SK-N-SH treated with all-trans-retinoic acid at 6 μM for 48 hours (cell line): ENCODE measurements at places on chromosomes 1 and 21.

- ATAC-seq, result peak; percentile 99
Measured at GRCh38 chr1:202861420-202862132, 27.4 kb downstream of the RABIF start.

DNA sequence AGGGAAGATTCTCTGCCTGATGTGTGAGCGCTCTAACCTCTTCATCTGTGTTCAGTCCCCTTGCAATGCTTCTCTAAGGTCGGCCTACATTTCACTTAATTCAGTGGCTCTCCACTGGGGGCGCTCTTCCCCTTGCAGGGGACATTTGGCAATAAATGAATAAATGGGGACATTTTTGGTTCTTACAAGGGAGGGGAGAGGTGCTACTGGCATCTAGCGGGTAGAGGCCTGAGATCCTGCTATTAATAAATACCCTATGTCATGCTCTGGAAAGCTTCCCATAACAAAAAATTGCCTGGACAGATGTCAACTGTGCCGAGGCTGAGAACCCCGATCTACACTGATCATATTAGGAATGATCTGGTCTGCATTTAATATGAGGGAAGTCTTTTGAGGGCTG is 25.9 kb upstream of the DNAJC11 start:
- peak; percentile 74 for ATAC-seq

DNA sequence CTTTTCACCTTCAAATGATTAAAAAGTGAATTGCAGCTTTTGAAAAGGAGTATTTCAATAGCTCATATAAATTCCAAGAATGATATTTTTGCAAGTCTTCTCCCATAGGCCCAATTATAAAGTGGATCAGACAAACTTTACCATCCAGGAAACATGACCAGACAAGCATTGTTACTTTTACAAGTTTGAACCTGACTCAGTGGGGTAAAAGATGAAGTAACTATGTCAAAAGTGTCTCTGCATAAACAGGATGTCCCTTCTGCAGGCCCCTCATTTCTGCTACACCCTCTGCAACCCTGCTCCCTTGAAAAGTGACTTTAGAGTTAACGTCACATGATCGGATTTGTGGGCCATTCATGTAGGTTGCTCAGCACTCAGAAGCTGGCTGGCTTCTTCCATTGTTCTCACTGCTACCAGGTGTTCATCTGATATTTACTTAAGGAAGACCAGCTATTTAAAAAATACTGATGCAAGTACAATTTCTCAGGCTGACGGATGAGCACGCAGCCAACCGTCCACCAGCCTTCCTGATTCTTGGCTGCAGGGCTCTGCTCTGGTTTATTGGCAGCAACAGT is 32.3 kb downstream of the URB1 start:
- no peak for ATAC-seq

DNA sequence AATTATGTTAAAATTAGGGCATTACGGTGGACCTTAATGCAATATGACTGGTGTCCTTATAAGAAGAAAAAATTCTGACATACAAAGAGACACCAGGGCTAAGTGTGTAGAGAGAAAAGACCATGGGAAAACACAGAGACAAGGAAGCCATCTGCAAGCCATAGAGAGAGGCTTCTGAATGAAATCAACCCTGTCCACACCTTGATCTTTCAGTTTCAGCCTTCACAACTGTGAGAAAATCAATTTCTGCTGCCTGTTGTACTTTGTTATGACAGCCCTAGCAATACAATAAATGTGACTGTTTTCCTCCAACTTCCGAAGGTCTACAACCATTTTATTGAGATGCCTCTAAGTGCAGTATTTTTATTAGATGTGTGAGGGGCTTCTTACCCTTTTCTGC is 1407.2 kb downstream of the MRPL39 start:
- no peak for ATAC-seq

GRCh38 chr1:117607471-117607870 is 1.6 kb downstream of the TENT5C start:
- ATAC-seq, result no peak

DNA sequence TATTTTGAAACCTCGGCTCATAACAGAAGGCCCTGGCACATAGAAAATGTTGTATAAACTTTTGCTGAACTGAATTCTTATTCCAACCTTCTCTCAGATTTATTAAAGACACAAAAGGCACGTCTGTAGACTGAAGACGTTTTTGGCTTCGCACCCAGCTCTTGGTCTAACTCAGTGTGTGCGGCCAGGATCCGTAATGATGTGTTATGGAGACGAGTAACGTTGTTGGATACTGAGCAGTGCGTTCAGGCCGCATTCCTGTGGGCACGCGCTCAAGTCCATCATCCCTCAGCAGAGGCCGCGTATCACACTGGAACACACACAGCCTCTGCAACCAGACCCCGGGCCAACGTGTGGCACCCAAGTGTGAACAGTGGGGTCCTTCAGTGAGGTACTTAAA is 154.8 kb upstream of the RAB4A start:
- ATAC-seq, result no peak

DNA sequence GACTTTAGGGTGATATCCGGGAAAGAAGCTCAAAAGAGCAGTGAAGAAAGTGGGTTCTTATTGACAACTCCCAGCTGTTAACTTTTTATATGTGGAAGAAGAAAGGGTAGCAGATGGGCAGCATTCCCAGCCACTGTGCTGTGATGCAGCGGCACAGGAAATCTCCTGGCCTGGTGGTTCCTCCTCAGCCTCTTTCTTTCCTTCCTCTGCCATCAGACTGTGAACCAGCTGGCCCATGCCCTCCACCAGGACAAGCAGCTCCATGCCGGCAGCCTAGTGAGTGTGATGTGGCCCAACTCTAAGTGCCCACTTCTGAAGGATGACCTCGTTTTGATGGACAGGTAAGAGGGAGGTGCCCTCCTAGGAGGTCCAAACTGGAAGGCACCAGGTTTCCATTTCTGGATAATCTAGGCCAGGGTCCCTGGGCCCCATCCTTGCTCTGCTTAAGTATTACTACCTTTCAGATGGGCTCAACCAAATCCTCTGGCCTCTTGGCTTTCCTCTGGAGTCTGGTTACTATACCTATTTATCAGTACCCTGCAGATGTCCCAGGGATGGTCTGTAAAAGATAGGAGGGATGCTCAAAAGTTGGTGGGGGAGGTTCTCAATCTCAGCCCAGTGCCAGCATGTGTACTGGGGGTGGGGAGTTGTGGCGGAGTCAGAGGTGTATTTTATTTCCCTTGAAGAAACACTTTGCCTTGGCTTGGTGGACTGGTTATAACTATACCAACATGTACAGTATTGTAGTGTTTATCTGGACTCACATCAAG is 17.0 kb downstream of the MFN2 start:
- no peak for ATAC-seq

GRCh38 chr1:90074137-90074536 is 79.2 kb downstream of the ZNF326 start:
- no peak; the same call in 2 of the 3 replicates for ATAC-seq

- ATAC-seq, result no peak
Measured at GRCh38 chr1:186903374-186904136, 74.8 kb downstream of the PLA2G4A start.

DNA sequence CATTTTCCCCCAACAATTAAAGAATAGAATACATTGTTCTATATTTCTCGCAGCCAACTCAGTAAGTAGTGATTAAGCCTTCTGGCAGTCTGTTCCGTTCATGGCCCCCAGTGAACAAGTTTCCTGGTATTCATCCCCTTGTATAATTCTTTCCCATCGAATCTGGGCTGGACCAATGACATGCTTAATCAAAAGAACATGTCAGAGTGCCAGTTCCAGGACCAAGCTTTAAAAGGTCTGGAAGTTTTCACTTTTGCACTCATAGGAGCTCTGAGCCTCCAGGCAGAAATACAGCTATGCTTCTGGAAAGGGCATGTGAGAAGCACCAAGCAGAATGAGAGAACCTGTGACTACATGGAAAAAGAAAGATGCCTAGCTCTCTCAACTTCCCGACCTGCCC is 22.5 kb upstream of the DPYD start:
- peak; percentile 91 for ATAC-seq

DNA sequence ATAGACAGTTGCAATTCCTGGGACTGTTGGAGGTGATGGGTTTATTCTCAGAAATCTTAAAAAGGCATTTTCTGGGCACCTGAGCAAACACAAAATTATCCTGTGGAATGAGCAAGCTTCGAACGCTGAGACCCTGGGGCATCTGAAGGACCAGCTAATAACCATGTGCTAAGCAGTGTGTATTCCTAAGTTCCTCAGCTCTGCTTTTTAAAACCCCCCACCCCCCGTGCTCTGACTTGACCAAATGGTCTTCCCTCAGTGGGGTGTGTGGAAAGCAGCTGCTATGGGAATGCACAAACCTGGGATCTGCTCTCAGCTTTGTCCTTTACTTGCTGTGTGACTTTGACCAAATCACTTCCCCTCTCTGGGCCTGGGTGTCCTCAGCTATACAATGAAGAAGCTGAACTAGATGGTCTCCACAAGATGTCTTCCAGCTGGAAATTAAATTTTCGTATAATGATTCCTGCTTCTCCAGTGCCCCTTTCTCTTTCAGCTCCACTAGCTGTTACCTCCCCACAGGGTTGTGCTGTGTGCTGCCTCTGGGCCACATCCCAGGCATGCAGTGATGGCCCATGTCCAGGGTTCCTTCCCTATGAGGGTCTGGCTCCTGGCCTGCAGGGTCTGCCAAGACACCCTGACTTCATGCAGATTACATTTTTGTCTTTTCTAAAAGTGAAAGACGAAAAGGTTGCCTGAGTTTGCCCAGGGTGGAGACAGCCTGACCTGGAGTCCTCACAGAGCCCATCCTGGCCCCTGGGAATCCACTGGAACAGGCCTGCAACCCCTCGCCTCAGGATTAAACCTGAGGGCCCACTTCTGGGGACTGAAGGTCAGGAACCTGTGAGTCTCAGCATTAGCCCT is 14.9 kb upstream of the CD247 start:
- peak; percentile 42 for ATAC-seq

DNA sequence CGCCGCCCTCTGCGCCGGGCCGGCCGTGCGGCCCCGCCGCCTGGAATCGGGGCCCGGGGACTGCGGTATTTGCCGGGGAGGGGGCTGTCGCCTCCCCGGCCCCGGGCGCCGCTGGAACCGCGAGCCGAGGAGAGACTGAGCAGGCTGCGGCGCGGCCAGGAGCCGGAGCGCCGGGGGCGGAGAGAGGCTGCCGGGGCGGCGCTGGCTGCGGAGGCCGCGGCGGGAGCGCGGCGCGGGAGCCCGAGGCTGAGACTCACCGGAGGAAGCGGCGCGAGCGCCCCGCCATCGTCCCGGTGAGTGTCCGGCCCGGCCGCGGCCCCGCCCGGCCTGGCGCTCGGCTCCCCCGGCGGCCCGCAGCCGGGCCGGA is 746 bp downstream of the DYRK1A start:
- ATAC-seq, result no peak

DNA sequence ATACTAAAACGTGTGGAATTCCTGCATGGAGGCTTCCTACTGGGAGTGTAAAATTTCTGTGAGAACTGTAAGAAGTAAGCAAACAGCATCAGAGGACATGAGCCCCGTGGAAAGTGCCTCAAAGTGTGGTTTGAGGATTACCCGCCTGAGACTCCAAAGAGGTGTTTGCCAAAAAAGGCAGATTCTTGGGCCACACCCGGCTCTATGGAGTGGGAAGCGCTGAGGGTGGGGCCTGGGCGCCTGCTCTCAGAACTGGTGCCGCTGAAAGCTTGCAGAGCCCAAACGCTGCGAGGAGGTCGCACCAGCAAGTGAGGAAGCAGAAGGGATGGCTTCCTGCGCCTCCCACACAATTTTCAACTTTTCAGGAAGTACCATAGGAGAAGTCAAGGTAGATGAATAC is 43.0 kb upstream of the PSEN2 start:
- no peak for ATAC-seq

DNA sequence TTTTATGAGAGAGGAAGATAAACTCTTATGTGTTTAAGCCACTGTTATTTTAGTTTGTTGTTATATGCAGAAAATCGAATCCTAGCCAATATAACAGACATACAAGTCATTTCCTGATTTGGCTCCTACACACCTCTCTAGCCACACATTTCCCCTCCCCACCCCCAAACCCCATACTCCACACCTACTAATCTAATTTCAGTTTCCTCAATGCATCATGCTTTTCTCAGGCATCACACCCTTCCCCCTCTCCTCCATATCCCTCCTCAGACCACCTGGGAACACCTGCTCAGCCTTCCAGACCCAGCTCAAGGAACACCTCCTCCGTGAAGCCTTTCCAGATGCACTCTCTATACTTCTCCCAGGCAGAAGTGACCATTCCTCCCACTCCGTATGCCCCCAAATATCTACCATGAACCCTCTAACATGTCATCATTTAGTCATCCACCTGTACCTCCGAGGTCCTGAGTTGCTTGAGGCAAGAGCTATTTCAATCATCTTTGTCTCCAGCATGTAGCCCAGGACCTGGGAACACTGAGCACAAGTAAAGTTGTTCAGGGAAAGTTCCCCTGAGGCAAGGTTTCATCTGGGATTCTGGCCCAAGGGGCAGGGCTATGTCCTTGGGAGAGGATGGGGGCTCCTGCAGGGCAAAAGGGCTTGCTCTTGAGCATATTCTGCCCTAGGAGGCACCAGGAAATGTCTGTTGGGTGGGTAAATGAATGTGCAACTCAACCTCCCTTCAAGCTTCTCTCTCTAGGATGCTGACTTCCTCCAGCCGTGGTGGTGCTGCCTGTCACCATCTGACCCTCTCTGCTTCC is 126.8 kb downstream of the HIVEP3 start:
- ATAC-seq, result no peak

GRCh38 chr1:67583462-67583950 is 101.5 kb upstream of the GADD45A start:
- ATAC-seq, result no peak

- ATAC-seq, result peak; percentile 51
Measured at GRCh38 chr1:173267453-173267945, 60.4 kb upstream of the TNFSF4 start.

DNA sequence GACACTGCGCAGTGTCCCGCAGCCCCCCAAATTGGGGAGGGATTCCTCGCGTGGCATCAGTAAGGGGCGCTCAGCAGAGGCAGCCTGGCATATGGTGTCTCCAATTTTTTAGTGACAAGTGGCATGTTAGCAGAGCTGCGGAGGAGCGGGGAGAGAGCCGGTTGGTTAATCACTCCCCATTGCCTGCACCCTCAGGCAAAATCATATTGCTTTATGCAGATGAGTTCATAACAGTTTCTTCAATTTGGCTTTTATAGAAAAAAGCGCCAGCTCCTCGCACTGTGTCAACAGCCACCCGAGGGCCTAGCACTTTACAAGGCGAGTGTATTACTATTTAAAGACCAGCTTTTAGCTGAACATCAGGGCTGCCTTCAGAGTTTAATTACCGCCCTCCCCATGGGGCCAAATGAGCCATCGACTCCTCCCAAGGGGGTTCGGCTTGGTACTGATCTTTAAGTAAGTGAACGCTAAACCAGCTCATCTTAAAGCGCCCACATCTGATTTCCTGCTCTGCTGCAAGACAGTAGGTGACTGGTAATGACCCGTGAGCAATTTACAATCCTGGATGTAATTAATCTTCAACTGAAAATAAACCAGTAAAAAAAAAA is 298.9 kb downstream of the DSCAM start:
- no peak for ATAC-seq

DNA sequence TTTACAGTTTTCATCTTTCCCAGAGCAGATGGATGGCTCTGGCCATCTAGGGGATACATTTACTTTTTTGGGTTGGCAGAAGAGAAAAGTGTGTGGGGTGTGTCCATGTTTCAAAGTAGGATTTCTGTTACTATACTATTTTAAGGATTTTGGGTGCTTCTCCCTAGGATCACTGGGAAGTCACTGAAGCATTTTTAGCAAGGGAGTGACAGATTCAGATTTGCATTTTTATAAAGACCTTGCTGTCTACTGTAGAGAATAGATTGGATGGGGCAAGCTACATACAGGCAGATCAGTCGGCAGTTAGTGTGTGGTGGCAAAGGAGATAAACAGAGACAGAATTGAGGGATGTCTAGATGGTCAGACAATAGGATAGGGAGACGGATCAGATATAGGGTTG is 122.5 kb downstream of the TBX19 start:
- no peak for ATAC-seq
